ENCODE measurements at places on chromosomes 2 and 18. TPM values are rescaled to one million over a fixed set of nuclear protein-coding genes. Genes with fewer than 3 reads are reported as not detected.

GRCh38 chr2:228548230-228548629 lies 366.7 kb upstream of the SPHKAP start:
- H3K27me3 ChIP-seq = no peaks in the 10 kb centered on the region
- no peak overlapping the region for H3K4me3 ChIP-seq
- no peaks in the 10 kb centered on the region for H3K4me1 ChIP-seq
- DNase-seq = no peak

DNA sequence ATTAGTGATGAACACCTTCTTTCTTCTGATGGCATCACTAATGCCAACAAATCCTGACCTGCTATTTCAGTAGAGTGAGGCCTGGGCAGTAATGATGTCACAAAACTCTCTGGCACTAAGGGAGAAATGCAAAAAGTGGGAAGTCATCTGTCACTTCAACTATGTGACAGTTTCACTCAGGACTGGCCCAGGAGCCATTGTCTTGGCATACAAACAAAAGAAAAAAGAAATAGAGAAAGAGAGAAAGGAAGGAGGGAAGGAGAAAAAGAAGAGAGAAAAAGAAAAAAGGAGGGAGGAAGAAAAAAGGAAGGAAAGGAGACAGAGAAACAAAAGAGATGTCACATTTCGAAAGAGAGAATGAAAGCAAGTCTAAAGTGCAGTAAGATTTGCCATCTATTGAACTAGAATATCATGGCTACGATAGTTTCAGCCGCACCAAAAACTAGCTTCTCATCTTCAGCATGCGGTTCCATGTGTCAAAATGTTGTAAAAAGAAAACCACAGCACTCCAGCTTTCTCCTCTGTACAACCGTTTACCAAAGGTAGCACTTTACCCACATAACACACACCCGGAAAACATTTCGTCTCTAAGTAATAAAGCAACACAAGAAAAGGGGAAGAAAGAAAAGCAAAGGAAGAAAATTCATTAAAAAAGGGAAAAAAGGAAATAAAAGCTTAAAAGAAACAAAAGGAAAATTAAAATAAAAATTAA lies 50.1 kb downstream of the CD226 start:
- peak overlapping the region; percentile 96 for H3K27ac ChIP-seq
- no peaks in the 10 kb centered on the region for H3K27me3 ChIP-seq
- peaks cover 37% of the 10 kb centered on the region for H3K36me3 ChIP-seq
- H3K4me3 ChIP-seq = peak overlapping the region; percentile 90

DNA sequence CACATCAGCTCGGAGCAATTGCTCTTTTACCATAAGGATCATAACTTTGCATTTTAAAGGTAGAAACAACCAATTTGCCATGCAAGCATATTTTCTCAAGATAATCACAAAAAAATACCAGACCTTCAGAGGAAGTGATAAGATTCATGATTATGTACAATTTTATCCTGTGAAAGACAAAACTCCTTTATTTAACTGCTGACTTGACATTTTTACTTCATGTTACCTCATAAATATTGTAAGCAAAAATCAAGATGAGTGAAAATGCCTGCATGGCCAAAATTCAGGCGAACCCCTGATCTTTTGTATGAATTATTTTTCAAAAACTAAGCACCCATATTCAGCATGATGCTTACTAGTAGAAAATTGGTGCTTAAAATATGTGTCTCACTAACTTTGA lies 246.4 kb downstream of the CD226 start:
- no peaks in the 10 kb centered on the region for H3K36me3 ChIP-seq
- H3K4me3 ChIP-seq = no peak overlapping the region

The NEUROD1 gene
- total RNA-seq = not detected

GRCh38 chr18:49227441-49228165 lies 232.8 kb downstream of the DYM start:
- H3K27ac ChIP-seq = no peak overlapping the region
- H3K27me3 ChIP-seq = no peaks in the 10 kb centered on the region
- H3K4me1 ChIP-seq = peaks cover 23% of the 10 kb centered on the region

GRCh38 chr18:79488311-79489050 lies 92.8 kb downstream of the NFATC1 start:
- H3K4me3 ChIP-seq = no peak overlapping the region
- H3K27me3 ChIP-seq = no peaks in the 10 kb centered on the region
- peak; percentile 48 for DNase-seq
- H3K27ac ChIP-seq = no peak overlapping the region
- H3K4me1 ChIP-seq = no peaks in the 10 kb centered on the region

DNA sequence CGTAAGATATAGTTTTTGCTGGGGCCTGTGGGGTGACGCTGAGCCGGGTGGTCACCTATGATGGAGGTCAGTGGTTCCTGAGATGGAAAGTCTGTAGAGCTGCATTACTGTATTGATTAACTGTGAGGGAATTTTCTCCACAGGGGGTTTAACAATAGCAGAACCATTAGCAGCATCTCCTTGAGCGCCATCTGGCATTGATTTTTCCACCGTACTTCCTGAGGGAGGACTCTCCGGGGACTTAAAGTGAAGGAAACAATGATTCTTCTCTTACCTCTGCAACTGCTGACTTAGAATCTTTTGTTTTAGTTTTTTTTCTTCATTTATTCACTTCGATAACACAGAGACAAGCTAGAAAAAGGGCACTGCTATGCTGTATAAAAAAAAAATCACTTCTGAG lies 22.6 kb upstream of the RNF125 start:
- peaks cover 2% of the 10 kb centered on the region for H3K27me3 ChIP-seq
- no peak for DNase-seq
- H3K4me1 ChIP-seq = no peaks in the 10 kb centered on the region
- H3K27ac ChIP-seq = no peak overlapping the region
- no peaks in the 10 kb centered on the region for H3K36me3 ChIP-seq

- no peak overlapping the region for H3K27ac ChIP-seq
- H3K4me3 ChIP-seq = no peak overlapping the region
- H3K36me3 ChIP-seq = no peaks in the 10 kb centered on the region
- H3K27me3 ChIP-seq = no peaks in the 10 kb centered on the region
Observed at GRCh38 chr2:10003206-10004125, 39.9 kb upstream of the KLF11 start.

GRCh38 chr2:167613471-167613870 lies 633.9 kb downstream of the STK39 start:
- H3K36me3 ChIP-seq = no peaks in the 10 kb centered on the region
- no peaks in the 10 kb centered on the region for H3K27me3 ChIP-seq
- no peak overlapping the region for H3K4me3 ChIP-seq

The ANKRD29 gene
- total RNA-seq = not detected

DNA sequence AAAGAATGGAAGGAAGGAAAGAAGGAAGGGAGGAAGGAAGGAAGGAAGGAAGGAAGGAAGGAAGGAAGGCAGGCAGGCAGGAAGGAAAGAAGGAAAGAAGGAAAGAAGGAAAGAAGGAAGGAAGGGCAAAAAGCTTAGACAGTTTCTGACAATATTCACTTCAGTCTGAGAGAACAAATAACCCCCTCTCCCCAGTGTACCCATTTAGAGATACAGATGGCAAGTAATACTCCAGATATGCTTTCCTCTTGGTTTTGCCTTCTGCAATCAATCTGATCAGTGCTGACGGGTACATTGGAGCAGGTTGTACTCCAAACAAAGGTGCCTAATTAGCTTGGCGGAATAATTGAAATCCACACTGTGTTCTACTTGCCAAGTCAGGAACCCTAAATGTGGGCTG lies 534.6 kb upstream of the TMEFF2 start:
- no peaks in the 10 kb centered on the region for H3K4me1 ChIP-seq
- H3K27me3 ChIP-seq = no peaks in the 10 kb centered on the region

- H3K27ac ChIP-seq = no peak overlapping the region
- no peak overlapping the region for H3K4me3 ChIP-seq
- DNase-seq = peak; percentile 51
- H3K36me3 ChIP-seq = no peaks in the 10 kb centered on the region
- H3K27me3 ChIP-seq = no peaks in the 10 kb centered on the region
Observed at GRCh38 chr2:195124391-195125079, 532.5 kb upstream of the SLC39A10 start.

- no peaks in the 10 kb centered on the region for H3K36me3 ChIP-seq
- no peak overlapping the region for H3K4me3 ChIP-seq
- no peak overlapping the region for H3K27ac ChIP-seq
- peaks cover 9% of the 10 kb centered on the region for H3K4me1 ChIP-seq
- H3K27me3 ChIP-seq = no peaks in the 10 kb centered on the region
- peak; percentile 84 for DNase-seq
Observed at GRCh38 chr2:217988014-217988839, 14.6 kb downstream of the TNS1 start.

The GDF7 gene
- not detected for total RNA-seq

DNA sequence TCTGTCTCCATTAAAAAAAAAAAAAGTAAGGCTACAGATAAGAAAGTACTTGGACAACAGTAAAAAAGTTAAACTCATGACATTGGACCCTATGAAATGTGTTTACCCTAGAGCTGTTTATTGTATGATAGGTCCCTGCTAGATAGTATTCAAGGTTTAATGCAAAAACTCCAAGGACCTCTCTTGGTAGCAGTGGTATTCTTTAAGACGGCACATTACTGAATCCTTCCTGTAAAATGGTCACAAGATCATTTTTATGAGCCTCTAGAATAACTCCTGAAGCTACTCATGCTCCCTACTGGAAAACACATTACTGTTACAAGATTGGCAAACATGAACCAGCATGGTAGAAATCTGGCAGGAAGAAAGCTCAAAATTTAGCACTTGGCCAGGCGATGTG lies 38.8 kb downstream of the GALM start:
- H3K4me3 ChIP-seq = no peak overlapping the region
- H3K27me3 ChIP-seq = no peaks in the 10 kb centered on the region
- peak overlapping the region; percentile 20 for H3K27ac ChIP-seq
- peaks cover 26% of the 10 kb centered on the region for H3K4me1 ChIP-seq

GRCh38 chr2:226905718-226906117 lies 69.9 kb downstream of the RHBDD1 start:
- H3K27ac ChIP-seq = no peak overlapping the region
- no peaks in the 10 kb centered on the region for H3K27me3 ChIP-seq
- H3K4me3 ChIP-seq = no peak overlapping the region
- no peak for DNase-seq
- peaks cover 34% of the 10 kb centered on the region for H3K4me1 ChIP-seq

The NT5DC4 gene
- total RNA-seq = not detected

- H3K4me1 ChIP-seq = peaks cover 52% of the 10 kb centered on the region
- peaks cover 8% of the 10 kb centered on the region for H3K36me3 ChIP-seq
- DNase-seq = no peak
- H3K4me3 ChIP-seq = peak overlapping the region; percentile 99
Observed at GRCh38 chr2:28750316-28751251, 1.0 kb upstream of the PPP1CB start.

DNA sequence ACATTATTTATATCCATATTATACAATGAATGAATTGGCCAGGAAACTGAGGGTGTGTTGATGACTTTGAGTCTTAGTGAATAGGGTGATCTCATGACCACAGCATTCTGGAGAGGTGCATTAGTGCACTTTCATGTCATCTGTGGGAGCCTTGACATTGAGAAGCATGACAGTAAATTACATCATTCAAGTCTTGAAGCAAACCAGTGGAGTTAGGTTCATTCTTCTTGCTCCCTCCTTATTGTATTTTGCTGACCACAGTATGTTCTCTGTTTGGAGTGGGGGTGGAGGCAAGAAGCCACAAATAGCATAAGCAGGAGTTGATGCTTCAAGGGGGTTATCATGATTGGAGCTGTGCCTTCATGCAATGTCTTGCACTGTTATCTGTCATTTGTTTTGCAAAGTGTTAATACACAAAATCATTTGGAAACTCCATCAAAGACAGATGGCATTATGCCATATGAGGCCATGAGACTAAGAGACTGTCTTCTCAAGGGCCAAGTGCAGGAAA lies 680.2 kb downstream of the NYAP2 start:
- no peak overlapping the region for H3K4me3 ChIP-seq
- H3K4me1 ChIP-seq = no peaks in the 10 kb centered on the region
- no peaks in the 10 kb centered on the region for H3K27me3 ChIP-seq
- H3K36me3 ChIP-seq = no peaks in the 10 kb centered on the region
- DNase-seq = no peak

- H3K36me3 ChIP-seq = no peaks in the 10 kb centered on the region
- no peak for DNase-seq
- H3K4me1 ChIP-seq = peaks cover 11% of the 10 kb centered on the region
- no peaks in the 10 kb centered on the region for H3K27me3 ChIP-seq
Observed at GRCh38 chr2:174027956-174028355, 62.8 kb upstream of the SP3 start.

- no peaks in the 10 kb centered on the region for H3K36me3 ChIP-seq
- peak; percentile 57 for DNase-seq
- H3K4me1 ChIP-seq = peaks cover 27% of the 10 kb centered on the region
- H3K27ac ChIP-seq = no peak overlapping the region
Observed at GRCh38 chr18:23226930-23227725, 91.8 kb downstream of the CABLES1 start.

- H3K27me3 ChIP-seq = no peaks in the 10 kb centered on the region
- no peak for DNase-seq
- no peak overlapping the region for H3K27ac ChIP-seq
- no peak overlapping the region for H3K4me3 ChIP-seq
- H3K4me1 ChIP-seq = no peaks in the 10 kb centered on the region
- H3K36me3 ChIP-seq = no peaks in the 10 kb centered on the region
Observed at GRCh38 chr2:139080244-139080643, 300.1 kb upstream of the NXPH2 start.

The CTLA4 gene
- total RNA-seq = 54.8 TPM

The LCLAT1 gene
- total RNA-seq = 33.1 TPM

The IL36RN gene
- total RNA-seq = not detected

The ARHGAP15 gene
- total RNA-seq = 80.6 TPM

- no peaks in the 10 kb centered on the region for H3K27me3 ChIP-seq
- H3K36me3 ChIP-seq = no peaks in the 10 kb centered on the region
- no peak for DNase-seq
- no peak overlapping the region for H3K4me3 ChIP-seq
- no peak overlapping the region for H3K27ac ChIP-seq
Observed at GRCh38 chr2:225756198-225756597, 356.7 kb downstream of the NYAP2 start.

- no peaks in the 10 kb centered on the region for H3K4me1 ChIP-seq
- H3K27ac ChIP-seq = no peak overlapping the region
- H3K4me3 ChIP-seq = no peak overlapping the region
- no peaks in the 10 kb centered on the region for H3K36me3 ChIP-seq
- H3K27me3 ChIP-seq = no peaks in the 10 kb centered on the region
- DNase-seq = peak; percentile 57
Observed at GRCh38 chr2:240959941-240960308, 38.5 kb upstream of the SNED1 start.

GRCh38 chr2:236162882-236163470 lies 5.2 kb downstream of the GBX2 start:
- H3K4me1 ChIP-seq = no peaks in the 10 kb centered on the region
- no peak overlapping the region for H3K27ac ChIP-seq
- H3K4me3 ChIP-seq = no peak overlapping the region
- DNase-seq = no peak

The CENPA gene
- total RNA-seq = 32.1 TPM

GRCh38 chr2:239087046-239087710 lies 239.3 kb downstream of the TWIST2 start:
- H3K4me3 ChIP-seq = no peak overlapping the region
- H3K27me3 ChIP-seq = no peaks in the 10 kb centered on the region

The KIF1A gene
- 0.45 TPM for total RNA-seq

DNA sequence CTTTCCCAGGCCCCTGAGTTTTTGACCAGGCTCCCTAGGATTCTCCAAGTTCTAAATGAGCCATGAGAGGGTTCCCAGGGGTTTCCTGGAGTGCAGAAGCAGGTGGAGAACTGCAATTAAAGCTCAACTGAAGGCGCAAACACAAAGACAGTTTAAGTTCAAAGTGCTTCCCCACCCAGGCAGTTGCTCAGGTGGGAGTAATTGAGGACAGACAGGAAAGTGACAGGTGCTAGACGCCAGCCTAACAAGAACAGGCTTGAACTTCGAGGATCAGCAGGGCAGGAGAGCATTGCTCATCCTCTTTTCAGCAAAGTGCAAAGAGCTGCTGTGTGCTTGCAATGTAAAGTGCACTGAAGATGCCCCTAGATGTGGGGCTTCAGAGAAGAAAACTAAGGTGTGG lies 77.2 kb upstream of the ST8SIA3 start:
- peaks cover 4% of the 10 kb centered on the region for H3K4me1 ChIP-seq
- DNase-seq = no peak
- no peak overlapping the region for H3K4me3 ChIP-seq
- no peaks in the 10 kb centered on the region for H3K36me3 ChIP-seq
- H3K27me3 ChIP-seq = no peaks in the 10 kb centered on the region
- H3K27ac ChIP-seq = no peak overlapping the region

Measured in natural killer cell treated with Interleukin-12 subunit alpha and Interleukin-12 subunit beta and Interleukin-15 and Interleukin-18, amount 100 ng/mL, for 72 hours (primary cell).